ENCODE measurements at places on chromosomes 12 and 14. TPM values are rescaled to one million over a fixed set of nuclear protein-coding genes. Genes with fewer than 3 reads are reported as not detected.

DNA sequence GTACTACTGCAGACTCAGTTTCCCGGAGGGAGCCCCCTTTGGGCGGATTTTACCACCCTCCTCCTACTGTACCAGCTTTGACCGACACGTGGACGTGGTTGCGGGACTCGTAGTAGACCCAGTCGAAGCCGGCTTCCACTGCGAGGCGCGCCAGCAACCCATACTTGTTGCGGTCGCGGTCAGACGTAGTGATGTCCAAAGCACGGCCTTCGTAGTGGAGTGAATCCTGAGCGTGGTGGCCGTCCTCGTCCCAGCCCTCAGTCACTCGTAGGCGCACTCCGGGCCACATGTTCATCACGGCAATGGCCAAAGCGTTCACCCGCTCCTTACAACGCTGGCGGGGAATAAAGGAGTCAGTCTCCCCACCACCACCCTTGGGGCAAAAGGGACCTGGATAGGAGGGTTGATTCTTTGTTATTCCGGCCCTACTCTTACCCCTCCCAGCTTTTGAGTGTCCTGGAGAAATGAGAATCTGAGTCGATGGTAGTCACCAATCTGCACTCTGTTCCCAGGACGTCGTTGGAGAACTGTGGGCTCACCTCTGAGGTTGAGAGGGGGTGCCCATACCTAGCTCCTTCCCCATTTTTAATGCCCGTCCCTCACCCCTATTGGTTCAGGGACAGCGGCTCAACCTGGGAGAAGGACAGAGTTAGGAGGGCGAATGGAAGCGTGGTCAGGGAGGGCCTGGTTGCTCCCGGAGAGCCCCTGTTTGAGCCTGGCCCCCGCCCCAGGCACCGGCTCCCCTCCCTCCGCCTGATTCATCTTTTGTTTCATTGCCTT, 3.4 kb downstream of the DHH start:
- DNase-seq: no peak
- H3K4me3 ChIP-seq: peak overlapping the region; percentile 23
- peaks cover 95% of the 10 kb centered on the region for H3K27me3 ChIP-seq
- no peak overlapping the region for H3K27ac ChIP-seq

GRCh38 chr12:11705010-11705409, 55.5 kb downstream of the ETV6 start:
- peaks cover 63% of the 10 kb centered on the region for H3K4me1 ChIP-seq
- no peaks in the 10 kb centered on the region for H3K27me3 ChIP-seq

DNA sequence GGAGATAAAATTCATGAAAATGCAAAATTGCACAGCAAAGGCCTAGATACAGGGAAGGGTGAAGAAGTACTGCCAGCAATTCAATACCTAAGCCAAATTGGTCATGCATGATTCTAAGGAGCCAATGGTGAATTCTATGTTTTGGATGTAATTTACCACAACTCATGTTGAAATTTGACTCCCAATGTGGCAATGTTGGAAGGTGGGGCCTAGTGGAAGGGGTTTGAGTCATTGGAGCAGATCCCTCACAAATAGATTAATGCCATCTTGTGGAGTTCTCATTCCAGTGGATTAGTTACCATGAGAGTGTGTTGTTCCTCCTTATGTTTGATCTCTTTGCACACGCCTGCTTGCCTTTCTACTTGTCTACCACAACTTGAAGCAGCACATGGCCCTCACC, 194.0 kb upstream of the ALG10 start:
- H3K27ac ChIP-seq: no peak overlapping the region
- no peak for DNase-seq
- no peaks in the 10 kb centered on the region for H3K36me3 ChIP-seq
- no peaks in the 10 kb centered on the region for H3K27me3 ChIP-seq
- no peaks in the 10 kb centered on the region for H3K4me1 ChIP-seq

DNA sequence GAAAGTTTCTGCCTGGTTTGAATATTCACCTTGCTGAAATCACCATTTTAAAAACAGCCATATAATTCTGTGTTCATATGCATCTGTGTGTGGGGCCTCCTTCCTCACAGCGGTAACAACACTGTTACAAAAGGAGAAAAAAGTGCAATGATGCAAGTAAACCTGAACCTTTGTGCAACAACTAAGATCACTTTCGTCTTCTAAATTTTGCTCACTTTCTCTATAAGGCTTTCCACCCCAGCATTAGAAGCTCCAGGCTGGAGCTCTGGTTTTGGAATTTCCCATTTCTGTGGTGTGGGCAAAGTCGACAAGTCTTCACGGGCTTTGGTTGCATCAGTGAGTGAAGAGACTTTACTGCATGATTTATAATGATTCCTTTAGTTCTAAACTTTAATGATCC, 18.4 kb downstream of the FGD6 start:
- H3K4me3 ChIP-seq: no peak overlapping the region
- no peaks in the 10 kb centered on the region for H3K36me3 ChIP-seq

DNA sequence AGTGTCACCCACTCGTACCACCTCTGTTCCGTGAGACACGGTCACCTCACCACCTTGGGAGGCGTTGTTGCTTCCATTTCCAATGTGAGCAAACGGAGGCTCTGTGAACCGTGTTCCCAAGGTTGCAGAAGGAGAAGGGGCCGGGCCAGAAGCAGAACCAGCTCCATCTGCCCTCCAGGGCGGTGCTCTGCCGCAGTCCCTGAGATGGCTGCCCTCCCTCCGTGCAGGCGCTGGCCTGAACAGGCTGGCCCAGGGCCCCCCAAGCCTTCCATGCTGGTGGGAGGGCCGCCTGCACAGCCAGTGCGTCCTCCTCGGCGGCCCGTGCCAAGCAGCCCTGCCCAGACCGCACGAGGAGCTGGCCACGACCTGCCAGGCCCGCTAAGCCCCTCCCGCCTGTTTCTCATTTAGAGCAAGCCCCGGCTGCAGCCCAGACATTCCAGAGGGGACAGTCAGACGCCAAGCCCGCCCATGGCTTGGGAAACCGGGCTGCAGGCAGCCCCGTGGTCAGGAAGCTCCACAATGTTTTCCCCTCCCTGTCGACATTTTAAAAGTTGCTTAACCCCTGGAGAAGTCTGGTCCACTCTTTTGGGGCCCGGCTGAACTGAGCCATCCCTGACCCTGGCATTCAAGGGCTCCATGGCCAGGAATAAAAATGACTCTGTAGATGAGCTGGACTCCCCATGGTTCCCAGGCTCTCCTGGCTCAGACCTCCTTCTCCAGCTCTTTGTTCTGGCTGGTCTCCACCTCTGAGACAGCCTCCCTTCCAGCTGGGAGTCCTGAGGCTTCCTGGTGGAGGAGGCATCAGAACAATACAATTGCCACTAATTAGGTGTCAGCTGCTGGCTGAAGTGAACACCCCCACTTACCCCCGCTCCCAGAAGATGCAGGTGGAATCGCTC, 236.0 kb downstream of the BCL11B start:
- H3K36me3 ChIP-seq: no peaks in the 10 kb centered on the region
- H3K27ac ChIP-seq: no peak overlapping the region

DNA sequence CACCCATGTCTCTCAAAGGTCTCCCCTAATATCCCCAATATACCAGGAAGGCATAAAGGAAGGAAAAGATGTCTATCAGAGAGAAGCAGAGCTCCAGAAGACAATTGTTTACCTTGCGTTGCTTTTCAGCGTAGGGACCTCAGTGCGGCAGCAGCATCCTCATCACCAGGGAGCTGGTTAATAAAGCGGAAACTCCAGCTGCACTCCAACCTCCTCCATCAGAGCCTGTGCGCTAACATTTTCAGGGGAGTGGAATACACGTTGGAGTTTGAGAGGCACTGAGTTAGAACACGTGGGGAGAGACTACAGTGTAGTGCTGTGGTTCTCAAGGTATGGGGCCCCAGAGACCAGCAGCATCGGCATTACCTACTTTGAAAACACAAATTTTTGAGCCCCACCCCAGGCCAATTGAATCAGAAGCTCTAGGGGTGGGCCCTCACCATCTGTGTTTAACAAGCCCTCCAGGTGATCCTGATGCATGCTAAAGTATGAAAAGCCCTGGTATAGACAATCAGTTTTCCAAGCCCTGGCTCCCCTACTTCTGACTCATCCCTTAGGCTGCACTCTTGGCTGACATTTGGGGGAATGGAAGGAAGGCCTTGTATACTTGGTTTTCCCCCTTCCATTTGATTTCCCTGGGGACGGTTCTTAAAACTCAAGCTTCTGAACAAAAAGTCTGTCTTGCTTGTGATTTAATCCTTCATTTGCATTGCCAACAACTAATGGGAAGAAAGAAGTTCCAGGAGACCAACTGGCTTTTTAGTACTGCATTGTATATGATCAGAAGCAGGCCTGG, 419.0 kb upstream of the CCDC196 start:
- H3K27me3 ChIP-seq: no peaks in the 10 kb centered on the region
- no peak overlapping the region for H3K4me3 ChIP-seq
- peak; percentile 67 for DNase-seq

GRCh38 chr12:18824287-18824686, 86.4 kb downstream of the CAPZA3 start:
- H3K36me3 ChIP-seq: no peaks in the 10 kb centered on the region
- no peak overlapping the region for H3K27ac ChIP-seq
- H3K4me1 ChIP-seq: peaks cover under 1% of the 10 kb centered on the region

CACNA2D4 gene
- 1.3 TPM for polyA plus RNA-seq

GRCh38 chr12:6839482-6840201, 1.1 kb upstream of the GNB3 start:
- H3K4me1 ChIP-seq: peaks cover 14% of the 10 kb centered on the region
- peak overlapping the region; percentile 62 for H3K27ac ChIP-seq
- peaks cover 10% of the 10 kb centered on the region for H3K36me3 ChIP-seq
- H3K4me3 ChIP-seq: no peak overlapping the region
- H3K27me3 ChIP-seq: no peaks in the 10 kb centered on the region

DNA sequence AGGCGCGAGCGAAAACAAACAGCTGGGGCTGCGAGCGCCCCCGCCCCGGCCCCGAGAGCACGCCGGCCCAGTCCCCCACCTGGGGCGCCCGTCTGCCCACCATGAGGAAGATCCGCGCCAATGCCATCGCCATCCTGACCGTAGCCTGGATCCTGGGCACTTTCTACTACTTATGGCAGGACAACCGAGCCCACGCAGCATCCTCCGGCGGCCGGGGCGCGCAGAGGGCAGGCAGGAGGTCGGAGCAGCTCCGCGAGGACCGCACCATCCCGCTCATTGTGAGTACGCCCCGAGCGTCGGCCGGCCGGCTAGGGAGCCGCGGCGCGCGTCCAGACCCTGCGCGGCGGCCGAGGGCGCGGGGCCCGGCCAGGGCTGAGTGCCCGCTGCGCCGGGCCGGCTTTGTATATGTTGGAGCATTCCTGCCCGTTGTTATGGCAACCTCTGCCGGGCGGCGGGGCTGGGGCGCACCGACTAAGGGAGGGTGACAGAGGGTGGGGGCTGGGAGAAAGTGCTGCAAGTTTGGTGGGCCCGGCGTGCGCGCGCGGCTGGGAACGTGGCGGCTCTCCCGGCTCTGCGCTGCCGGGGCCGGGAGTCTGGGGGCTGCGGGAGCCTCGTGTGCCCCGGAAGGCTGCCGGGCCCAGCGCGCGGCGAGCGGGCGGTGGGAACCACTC, 367 bp downstream of the GALNT16 start:
- H3K27me3 ChIP-seq: peaks cover 32% of the 10 kb centered on the region
- H3K4me3 ChIP-seq: peak overlapping the region; percentile 67
- DNase-seq: peak; percentile 19
- H3K36me3 ChIP-seq: no peaks in the 10 kb centered on the region
- no peak overlapping the region for H3K27ac ChIP-seq
- H3K4me1 ChIP-seq: peaks cover 14% of the 10 kb centered on the region

- no peaks in the 10 kb centered on the region for H3K4me1 ChIP-seq
- DNase-seq: no peak
- H3K4me3 ChIP-seq: no peak overlapping the region
- peaks cover 26% of the 10 kb centered on the region for H3K27me3 ChIP-seq
- no peak overlapping the region for H3K27ac ChIP-seq
These were observed 1177.1 kb downstream of the FLRT2 start for GRCh38 chr14:86707071-86707470.

- H3K27me3 ChIP-seq: no peaks in the 10 kb centered on the region
- no peak overlapping the region for H3K27ac ChIP-seq
- DNase-seq: peak; percentile 69
- H3K4me1 ChIP-seq: peaks cover 26% of the 10 kb centered on the region
- no peak overlapping the region for H3K4me3 ChIP-seq
- H3K36me3 ChIP-seq: no peaks in the 10 kb centered on the region
These were observed 71.9 kb downstream of the CRACR2A start for GRCh38 chr12:3680919-3681594.

GRCh38 chr12:52829986-52830770, 3.9 kb downstream of the KRT79 start:
- no peak overlapping the region for H3K4me3 ChIP-seq
- DNase-seq: no peak
- no peaks in the 10 kb centered on the region for H3K27me3 ChIP-seq

PTGR2 gene
- polyA plus RNA-seq: 28.5 TPM

DNA sequence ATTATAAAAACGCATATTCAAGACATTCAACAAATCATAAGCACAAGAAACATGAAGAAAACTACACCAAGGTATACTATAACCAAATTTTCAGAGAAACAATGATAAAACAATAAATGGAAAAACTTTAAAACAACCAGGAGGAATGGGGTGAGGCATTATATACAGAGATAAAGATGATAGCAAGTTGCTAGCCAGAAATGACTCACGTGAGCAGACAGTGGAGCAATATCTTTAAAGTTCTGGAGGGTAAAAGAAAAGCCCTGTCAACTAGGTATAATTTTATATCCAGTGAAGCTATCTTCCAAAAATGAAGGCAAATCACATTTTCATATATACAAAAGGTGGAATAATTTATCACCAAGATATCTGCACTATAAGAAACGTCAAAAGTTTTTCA, 97.8 kb upstream of the PCED1B start:
- no peak overlapping the region for H3K4me3 ChIP-seq
- no peaks in the 10 kb centered on the region for H3K36me3 ChIP-seq
- no peaks in the 10 kb centered on the region for H3K27me3 ChIP-seq
- no peak overlapping the region for H3K27ac ChIP-seq

DAO gene
- polyA plus RNA-seq: 0.72 TPM

NID2 gene
- polyA plus RNA-seq: 341 TPM

CLECL1 gene
- not detected for polyA plus RNA-seq

DNA sequence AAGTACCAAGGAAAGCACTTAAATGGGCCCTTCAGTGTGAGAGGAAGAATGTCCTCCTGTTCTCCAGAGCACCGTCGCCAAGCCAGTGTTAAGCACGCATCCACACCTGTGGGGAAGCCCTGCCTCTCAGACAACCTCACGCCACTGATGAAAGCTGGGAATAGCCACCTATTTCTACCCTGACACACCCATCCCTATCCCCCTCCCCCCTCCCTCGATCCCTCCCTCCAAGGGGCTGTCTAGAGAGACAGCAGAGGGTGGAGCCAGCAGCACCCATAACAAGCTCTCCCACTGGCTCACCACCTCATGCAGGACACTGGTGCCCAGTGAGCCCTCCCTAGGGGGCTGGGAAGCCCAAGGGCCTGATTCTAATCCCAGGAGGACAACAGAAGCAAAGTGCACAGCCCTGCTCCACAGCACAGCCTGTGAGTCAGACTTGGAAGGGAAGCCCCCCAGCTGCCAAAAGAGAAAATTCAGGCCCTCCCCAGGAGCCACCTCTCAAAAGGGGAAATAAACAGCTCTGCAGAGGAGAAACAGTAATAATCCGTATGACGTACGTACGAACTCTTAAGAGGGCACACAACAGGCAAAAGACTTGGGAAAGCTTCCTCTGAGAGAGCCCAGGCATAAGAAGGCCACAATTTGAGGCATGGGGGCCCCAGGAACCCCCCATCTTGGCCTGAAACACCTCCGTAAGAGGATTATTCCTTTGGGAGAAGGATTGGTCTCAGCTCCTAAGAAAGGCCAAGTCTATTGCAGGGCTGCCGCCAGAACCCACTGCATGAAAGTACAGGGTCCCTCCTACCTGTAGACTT, 7.8 kb downstream of the PITPNM2 start:
- no peak overlapping the region for H3K4me3 ChIP-seq
- H3K36me3 ChIP-seq: no peaks in the 10 kb centered on the region
- H3K27ac ChIP-seq: no peak overlapping the region
- DNase-seq: no peak

TOX4 gene
- polyA plus RNA-seq: 42.3 TPM

RNU6-8 gene
- not detected for polyA plus RNA-seq

Data from cardiac muscle cell (in vitro differentiated cells and primary cell).